Chondrocyte (in vitro differentiated cells): ENCODE measurements at places on chromosomes 16 and 17. TPM values are rescaled to one million over a fixed set of nuclear protein-coding genes. Genes with fewer than 3 reads are reported as not detected.

DNA sequence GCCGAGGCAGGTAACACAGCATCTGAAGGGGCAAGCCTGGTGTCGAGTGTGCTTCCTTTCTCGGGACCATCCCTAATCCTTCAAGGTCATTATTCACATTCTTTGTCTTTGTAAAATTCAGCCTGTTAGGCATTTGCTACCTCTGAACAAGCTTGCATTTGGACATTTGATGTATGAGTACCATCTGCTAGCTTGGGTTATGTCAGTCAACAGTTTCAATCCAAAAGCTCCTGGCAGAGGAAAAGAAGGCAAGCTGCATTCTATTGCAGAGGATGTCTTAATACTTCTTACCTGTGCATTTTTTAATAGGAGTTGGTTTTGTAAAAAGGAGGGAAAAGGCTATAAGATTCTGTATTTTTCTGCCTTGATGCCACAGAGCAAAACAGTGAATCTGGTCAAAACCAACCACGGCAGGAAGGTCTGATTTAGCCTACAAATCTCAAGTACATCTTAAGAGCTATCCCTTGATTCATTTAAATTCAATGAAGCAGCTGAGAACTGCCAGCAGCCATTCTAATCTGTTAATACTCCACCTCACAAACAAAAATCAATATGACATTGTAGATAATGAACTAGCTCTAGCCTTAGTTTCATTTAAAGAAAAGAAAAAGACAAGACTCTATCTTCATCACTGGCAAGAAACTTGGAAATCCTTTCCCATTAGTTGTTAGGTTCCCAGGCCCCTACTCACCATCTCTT is 39.0 kb downstream of the TEX2 start:
- no peak for DNase-seq

DNA sequence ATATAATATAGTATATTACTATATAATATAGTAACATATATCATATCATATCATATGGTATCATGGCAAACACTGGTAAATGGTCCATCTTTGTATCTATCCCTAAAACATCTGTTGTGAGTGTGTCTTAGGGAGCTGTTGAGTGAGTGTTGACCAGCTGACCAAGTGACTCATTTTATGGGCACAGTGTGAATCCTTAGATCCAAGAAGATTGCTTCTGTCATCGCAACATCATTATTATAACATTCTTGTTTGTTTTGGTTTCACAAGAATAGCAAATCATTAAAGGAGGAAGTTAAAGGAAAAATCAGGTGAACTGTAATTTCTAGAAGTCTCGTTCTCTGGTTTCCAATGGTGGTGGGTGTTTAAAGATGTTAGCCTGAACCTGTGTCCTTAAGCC is 11.7 kb upstream of the MAF start:
- no peak for DNase-seq

DNA sequence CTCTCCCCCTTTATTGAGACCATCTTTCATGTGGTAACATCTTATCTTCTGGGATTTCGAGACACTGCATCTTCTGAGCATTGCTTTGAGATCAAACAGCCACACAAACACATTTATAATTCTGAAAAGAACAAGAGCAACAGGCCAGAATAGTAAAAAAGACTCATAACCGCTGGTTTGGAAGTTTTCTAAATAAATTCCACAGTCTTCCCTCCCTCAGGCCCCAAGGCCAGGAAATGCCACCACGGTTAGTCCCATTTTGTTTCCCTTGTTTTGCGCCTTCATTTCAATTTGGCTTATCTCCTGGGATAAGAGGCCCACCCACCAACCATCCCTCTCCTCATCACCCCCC is 25.3 kb downstream of the LITAF start:
- DNase-seq, result no peak

- no peak for DNase-seq
Observed at GRCh38 chr17:51005768-51006167, 114.9 kb downstream of the SPAG9 start.

DNA sequence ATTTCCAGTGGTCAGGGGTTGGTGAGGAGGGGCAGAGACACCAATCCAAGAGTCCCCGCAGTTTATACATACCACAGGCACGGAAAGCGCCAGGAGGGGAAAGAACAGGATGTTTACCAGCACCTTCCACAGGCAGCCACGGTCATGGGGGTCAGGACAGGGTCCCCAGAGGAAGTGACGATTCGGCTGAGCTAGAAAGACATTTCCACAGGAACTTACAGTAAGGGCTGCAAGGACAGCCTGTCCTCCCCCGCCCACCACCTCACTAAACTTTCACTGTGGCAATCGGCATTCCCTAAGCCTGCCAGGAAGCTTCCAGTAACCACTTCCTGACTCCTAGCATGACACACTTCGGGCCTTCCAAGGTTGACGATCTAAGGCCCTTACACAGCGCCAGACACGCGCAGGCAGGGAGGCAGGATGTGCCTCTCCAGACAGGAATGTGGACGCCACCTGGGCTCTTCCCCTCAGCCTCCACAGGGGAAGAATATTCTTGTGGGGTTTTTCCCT is 1.2 kb upstream of the MT2A start:
- no peak for DNase-seq

PRSS36 gene
- 0.35 to 0.39 TPM in 2 of 3 replicates, not detected in the other for total RNA-seq

ADAM11 gene
- 0.44 to 0.49 TPM (median 0.47 TPM) in 3 replicates for total RNA-seq

GUCY2D gene
- not detected in 3 replicates for total RNA-seq

DOC2B gene
- 0.31 to 0.64 TPM (median 0.32 TPM) in 3 replicates for total RNA-seq

TBC1D3I gene
- 0.58 to 0.60 TPM in 2 of 3 replicates, not detected in the other for total RNA-seq

TBC1D3D gene
- 0.27 TPM in 1 of 3 replicates, not detected in the others for total RNA-seq
